Globus pallidus (tissue), 1 donor: ENCODE measurements at places on chromosomes 12 and 14.

- DNase-seq: no peak
Observed at GRCh38 chr12:13258197-13258596, 61.7 kb downstream of the EMP1 start.

DNA sequence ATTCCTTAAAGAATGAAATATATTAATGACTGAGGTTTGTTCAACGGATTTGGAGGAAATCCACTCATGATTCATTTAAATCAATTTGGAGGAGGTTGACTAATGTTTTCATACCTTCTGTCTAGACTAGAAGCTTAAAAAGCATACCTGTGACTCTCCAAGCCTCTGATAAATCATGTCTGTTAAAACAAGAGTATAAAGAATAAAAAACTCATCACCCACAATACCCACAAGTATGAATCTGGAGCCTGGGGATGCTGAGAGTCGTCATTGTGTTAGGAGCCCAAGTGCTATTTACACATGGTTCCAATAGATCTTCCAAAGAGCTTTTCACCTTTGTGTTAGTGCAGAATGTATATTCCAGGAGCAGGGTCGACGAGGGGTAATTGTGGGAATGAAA, 86.8 kb upstream of the ADAMTS20 start:
- DNase-seq: no peak

DNA sequence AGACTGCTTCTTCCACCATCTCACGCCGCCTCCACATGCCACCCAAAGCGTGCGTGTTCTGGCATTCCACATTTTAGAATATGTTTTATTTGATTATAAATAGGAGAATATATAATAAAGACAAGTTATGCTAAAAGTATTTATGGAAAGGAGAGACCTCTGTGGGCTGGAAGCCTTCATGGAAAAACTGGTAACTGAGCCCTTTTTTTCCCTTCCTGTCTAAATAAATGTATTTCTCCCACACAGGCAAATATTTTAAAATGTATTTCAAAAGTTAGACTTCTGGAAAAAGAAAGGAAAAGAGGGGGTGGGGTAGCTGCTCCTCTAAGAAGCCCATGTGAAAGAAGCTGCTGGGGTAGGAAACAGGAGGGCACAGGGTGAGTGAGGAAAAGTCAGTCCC, 16.1 kb upstream of the NR4A1 start:
- DNase-seq: no peak

DNA sequence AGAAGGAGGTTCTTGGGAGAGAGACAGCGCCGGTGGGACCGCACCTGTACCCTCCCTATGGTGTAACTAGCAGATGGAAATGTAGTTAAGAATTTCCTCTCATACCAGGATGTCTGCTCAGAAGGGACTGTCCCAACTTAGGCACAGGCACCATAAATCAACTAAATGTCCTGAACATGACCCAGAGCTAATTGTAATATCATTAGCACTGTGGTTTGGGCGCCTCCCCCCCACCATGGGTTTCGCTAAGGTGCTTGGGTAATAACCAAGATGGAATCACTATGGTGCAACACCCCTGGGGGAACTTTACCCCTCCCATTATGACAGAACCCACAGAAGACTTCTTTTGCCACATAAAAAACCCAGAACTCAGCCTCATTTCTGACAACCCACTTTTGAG, 15.9 kb downstream of the ZNF641 start:
- DNase-seq: no peak

DNA sequence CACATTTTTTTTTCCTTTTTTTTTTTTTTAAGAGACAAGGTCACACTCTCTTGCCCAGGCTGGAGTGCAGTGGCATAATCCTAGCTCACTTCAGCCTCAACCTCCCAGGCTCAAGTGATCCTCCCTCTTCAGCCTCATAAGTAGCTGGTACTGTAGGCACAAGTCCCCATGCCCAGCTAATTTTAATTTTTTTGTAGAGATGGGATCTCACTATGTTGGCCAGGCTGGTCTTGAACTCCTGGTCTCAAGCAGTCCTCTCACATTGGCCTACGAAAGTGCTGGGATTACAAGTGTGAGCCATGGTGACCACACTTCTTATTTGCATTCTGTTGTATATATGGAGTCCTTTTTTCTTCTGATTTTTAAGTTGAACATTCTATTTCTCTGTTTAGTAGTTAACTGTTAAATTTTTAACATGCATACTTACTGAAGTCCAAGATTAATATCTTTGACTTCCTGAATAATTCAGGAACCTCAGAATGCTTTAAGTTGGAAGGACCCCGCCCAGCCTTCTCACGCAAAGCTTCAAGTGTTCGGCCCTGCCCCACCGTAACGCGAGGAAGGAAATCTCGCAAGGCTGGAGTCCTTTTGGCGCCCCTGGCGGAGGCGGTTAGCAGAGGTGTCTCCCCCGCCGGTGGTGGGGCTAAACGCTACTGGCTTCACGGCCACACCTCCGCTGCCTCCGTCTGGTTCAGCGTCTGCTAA, 21.6 kb downstream of the SPATS2 start:
- no peak for DNase-seq

GRCh38 chr12:3019005-3019680, 58.0 kb upstream of the TSPAN9 start:
- no peak for DNase-seq

DNA sequence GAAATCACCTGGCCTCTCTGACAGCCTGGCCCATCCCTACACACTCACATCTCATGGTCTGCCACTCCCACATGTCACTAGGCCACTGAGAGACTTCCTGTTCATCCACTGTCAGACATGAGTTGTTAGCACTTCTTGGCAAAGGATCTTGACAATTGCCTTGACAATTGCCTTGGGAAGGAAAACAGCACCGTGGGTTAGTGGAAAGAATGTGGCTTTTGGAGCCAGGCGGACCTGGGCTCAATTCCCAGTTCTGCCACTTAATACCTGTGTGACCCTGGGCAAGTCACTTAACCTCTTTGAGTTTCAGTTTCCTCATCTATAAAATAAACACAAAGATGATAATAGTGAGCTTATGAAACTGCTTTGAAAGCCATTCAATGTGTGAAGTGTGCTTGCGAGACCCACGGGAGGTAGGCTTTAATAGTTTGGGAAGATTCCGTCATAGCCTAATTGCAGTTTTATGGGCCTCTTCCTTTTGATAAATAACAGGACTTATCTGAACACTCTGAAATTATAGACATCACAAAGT, 250.4 kb downstream of the C12orf75 start:
- DNase-seq: no peak

DNA sequence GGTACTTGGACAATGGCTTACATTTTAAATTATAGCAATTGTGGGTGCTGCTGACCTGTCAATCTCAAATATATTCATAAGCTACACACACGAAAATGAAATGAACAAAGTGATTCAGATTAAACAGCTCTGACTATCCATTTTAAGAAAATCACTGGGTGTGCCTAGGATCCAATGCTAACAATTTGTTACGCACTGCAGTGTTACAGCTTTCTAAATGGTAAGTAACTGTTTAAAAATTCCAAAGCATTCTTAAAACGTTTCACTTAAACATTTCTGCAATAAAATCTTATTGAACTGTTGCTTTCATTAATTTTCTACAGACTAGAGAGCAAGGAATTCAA, 18.9 kb downstream of the LMO3 start:
- no peak for DNase-seq

DNA sequence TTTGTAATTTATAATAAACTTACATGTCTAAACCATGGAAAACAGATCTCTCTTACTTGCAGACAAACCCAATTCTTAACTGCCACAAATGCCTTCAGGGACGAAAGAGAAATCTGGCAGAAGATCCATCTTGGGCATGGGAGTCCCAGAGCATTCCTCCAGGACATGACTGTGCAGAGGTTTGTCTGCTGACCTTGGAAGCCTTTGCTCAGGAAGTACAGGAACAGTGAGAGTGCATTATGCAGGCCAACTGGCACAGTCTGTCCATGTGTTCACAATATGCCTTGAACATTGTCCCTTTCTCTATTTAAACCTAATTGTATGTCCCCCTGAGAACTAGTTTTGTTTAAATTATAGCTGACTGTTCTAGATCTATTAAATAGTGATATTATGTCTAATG, 467.1 kb downstream of the ATP23 start:
- no peak for DNase-seq
